ENCODE measurements at places on chromosomes 1 and 21. TPM values are rescaled to one million over a fixed set of nuclear protein-coding genes. Genes with fewer than 3 reads are reported as not detected.
A peak's percentile ranks its signal among the peaks of the same experiment; 100 is the strongest.

LRRC8C gene
- total RNA-seq, result 2.6 TPM

CRB1 gene
- total RNA-seq, result 7.3 TPM

MFAP2 gene
- total RNA-seq, result 2.1 TPM

NECTIN4 gene
- 0.39 TPM for total RNA-seq

AK5 gene
- 0.91 TPM for total RNA-seq

UQCRH gene
- 271 TPM for total RNA-seq

SEMA6C gene
- total RNA-seq, result 119 TPM

AKIRIN1 gene
- total RNA-seq, result 95.5 TPM

CTBS gene
- 2.0 TPM for total RNA-seq

OR2L13 gene
- total RNA-seq, result not detected

GNAT2 gene
- total RNA-seq, result not detected

CD84 gene
- total RNA-seq, result not detected

DNA sequence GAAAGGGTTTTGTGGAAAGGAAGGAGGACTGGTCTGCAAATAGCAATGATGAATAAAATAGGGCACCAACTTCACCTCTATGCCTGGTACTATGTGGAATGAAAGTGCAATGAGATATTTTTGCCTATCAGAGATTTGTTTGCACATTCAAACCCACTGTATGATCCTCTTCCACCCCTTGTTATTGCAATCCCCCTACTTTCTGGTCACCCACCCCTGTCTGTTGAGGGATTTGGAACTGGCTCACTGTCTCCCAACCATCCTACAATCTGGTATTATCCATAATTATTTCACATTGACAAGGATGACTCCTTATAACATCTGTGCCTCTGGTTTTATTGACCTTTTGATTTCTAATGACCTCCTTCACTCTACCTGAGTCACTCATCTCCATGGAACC lies 42.4 kb downstream of the CD55 start:
- DNase-seq, result no peak

DNA sequence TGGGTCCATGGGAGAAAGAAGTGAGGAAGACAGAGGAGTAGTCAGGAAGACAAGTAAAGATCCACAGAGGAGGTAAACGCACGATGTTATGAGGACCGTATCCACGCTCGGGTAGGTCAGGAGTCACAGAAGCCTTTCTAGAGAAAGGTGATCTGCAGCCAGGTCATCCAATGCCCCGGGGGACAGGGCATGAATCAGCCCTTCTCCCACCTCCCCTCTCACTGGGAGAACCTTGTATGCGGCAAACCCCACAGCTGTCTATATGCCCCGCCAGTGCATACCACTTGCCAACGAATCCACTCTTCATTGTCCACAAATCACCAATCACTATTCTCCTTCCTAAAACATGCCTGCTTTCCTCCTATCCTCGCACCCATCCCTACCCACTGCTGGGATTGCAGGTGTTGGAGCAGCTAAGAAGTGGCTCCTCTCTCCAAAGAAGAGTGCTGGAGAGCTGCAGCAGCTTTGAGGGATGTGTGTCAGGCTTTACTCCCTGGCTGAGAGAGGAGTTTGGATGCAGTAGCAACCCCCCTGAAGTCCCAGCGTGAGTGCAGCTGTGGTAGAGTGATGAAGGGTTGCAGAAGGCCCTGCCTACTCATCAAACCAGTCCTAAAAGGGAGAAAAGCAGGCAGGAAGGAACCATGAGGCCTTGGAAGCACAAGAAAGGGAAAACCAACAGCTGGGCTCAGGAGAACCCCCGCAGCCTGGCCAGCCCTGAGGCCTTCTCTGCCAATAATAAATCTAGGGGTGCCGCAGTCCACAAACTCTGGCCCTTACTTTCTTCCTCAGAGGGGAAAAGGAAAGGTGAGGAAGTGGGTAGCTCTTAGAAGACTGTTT lies 102.2 kb upstream of the GADD45A start:
- DNase-seq, result no peak

GRCh38 chr1:66693856-66694255 lies 58.4 kb upstream of the DYNLT5 start:
- DNase-seq, result no peak

DNA sequence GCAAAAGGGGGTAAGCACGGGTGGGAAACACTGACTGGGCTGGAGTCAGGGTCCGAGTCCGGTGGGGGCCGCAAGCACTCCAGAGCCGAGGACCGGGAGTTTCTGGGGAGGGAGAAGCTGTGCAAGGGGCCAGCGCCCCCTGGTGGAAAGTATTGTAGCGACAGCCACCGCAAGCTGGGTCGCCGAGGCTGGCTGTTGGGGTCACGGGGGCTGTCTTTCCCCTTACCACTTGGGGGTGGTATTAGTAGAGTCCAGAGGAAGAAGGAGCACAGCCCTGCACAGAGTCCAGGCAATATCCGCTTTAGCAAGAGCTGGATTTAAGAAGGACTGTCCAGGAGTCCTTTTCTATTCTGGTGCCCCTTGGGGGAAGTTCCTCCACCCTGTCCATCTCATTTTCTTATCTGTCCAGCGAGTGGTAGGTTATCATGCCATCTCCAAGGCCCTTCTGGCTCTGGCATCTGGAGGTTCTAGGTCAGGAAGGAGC lies 17.9 kb upstream of the ETV3 start:
- DNase-seq, result peak; percentile 85

GRCh38 chr1:36155408-36156328 lies at the start of gene MAP7D1:
Gene MAP7D1, plus strand, starts transcription at chr1:36156160. Its CDS starts 258 bp downstream, at chr1:36156418.
- DNase-seq, result peak; percentile 79

DNA sequence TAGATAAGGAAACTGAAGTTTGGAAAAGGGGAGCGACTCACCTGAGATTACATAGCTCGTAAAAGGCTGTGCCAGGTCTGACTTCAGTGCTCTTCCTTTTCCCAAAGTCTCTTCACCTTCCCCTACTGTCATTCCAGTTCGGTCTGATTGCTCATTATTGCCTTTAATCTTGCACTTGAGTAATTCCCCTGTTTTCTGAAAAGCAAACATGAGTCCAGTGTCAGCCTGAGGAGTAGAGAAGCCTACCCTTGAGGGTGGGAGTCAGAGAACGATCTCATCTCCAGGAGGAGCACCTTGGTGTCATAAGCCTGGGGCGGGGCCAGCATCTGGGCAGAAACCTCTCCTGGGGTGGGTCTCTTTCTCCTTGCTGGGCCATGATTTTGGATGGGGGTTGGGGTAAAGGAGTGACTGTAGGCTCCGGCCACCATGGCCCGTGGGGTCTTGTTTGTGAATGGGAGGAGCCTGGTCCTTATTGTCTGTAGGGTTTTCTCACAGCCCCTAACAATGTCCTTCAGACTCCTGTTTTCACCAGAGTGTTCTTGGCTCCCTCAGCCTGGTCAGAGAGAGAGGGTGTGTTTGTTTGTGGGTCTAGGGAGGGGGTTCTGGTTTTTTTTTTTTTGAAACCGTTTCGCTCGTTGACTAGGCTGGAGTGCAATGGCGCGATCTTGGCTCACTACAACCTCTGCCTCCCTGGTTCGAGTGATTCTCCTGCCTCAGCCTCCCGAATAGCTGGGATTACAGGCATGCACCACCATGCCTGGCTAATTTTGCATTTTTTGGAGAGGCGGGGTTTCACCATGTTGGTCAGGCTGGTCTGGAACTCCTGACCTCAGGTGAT lies 6.0 kb downstream of the VANGL2 start:
- no peak for DNase-seq

DNA sequence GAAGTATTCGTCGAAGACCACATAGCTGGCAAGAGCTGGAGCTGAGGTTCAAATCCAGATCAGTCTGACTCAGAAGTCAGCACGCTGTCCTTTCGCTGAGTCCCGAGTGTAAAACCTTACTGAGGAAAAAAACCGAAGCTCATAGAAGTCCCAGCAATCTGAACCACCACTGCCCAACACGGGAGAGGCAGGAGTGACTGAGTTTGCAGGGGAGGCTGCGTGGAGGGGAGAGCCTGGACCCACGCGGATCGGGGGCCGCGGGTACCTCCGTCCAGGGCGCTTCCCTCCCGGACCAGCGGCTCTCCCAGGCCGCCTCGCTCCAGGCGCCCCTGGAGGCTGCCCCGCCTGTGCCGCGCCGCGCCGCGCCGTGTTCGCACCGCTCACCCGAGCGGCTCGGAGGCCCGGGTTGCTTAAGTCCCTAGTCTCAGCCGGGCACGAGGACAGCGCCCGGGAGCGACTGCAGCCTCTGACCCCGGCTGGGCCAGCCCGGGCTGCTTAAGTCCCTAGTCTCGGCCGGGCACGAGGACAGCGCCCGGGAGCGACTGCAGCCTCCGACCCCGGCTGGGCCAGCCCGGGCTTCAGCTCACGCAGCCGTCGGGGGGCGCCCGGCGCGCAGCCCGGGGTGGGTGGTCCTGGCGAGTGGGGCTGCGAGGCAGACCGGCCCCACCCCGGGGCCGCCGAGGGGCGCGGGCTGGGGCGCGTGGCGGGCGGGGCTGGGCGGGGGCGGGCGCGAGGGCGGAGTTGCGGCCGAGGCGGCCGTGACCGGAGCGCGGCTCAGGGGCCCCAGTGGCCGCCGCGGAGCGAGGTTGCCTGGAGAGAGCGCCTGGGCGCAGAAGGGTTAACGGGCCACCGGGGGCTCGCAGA lies at the start of gene ADAMTSL4:
TSS of gene ADAMTSL4 (plus strand) at position 777 of the 864 bp plus-strand sequence. CDS start 2,881 bp downstream, outside the sequence.
- DNase-seq, result peak; percentile 67

GRCh38 chr1:25553749-25554429 lies 10.5 kb downstream of the LDLRAP1 start:
- no peak for DNase-seq

GRCh38 chr1:236922190-236922589 lies 82.1 kb downstream of the MT1HL1 start:
- no peak for DNase-seq

- no peak for DNase-seq
Measured at GRCh38 chr1:8790987-8791386, 26.5 kb downstream of the RERE start.

- no peak for DNase-seq
Measured at GRCh38 chr1:61439234-61439633, 285.7 kb downstream of the TM2D1 start.

- DNase-seq, result no peak
Measured at GRCh38 chr21:24714646-24715200, 892.6 kb downstream of the MRPL39 start.

- DNase-seq, result peak; percentile 90
Measured at GRCh38 chr1:211469938-211470529, 21.9 kb downstream of the RD3 start.

DNA sequence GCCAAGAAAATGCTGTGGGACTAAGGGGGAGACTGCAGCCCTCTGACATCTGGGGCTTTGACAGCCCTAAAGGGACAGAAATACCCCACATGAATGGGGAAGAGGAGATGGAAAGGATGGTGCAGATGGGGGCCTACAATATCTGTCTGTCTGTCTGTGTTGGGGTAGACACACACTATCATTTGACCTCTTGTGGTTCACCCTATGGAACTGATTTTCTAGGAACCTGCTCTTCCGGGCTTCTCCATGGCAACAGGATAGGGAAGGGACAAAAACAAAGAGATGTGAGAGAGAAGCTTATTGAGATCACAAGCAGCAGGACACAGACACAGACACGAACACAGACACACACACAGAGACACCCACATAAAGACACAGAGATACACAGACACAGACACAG lies 17.1 kb downstream of the KIF21B start:
- DNase-seq, result no peak

DNA sequence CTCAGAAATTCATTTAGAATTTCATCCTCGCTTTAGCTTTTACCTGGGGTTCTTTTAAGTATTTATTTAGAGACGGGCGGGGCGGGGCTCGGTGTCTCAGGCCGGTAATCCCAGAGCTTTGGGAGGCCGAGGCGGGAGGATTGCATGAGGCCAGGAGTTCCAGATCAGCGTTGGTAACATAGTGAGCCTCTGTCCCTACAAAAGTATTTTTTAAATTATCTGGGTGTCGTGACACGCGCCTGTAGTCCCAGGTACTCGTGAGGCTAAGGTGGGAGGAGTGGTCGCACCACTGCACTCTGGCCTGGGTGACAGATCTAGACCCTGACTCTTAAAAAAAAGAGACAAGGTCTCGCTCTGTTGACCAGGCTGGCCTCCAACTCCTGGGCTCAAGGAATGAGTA lies 942 bp upstream of the RSBN1 start:
- DNase-seq, result no peak

- DNase-seq, result no peak
Measured at GRCh38 chr1:116769561-116769977, 15.3 kb downstream of the CD2 start.

DNA sequence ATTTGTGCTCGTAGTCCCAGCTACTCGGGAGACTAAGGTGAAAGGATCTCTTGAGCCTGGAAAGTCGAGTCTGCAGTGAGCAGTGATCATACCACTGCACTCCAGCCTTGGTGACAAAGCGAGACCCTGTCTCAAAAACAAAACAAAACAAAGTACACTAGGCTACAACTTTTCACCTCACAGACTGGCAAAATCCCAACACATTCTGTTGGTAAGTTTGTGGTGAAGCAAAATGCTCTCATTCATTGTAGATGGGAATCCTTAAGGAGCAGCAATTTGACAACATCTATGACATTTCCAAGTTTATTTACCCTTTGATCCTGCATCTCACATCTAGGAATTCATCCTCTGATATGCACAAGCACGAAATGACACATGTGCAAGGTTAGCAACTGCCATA lies 20.2 kb upstream of the SLC1A7 start:
- no peak for DNase-seq

Measured in glutamatergic neuron (in vitro differentiated cells).